ENCODE measurements at places on chromosomes 6 and 20. TPM values are rescaled to one million over a fixed set of nuclear protein-coding genes. Genes with fewer than 3 reads are reported as not detected.

Gene F13A1
- not detected for total RNA-seq

Gene SMPD2
- total RNA-seq = 14.6 TPM

Gene SLC22A7
- total RNA-seq = not detected

Gene BFSP1
- 4.5 TPM for total RNA-seq

Gene ATP6V1G2
- 0.62 TPM for total RNA-seq
